ENCODE measurements at places on chromosomes 11 and 22.

GRCh38 chr11:126268361-126268707 lies 361 bp downstream of the SRPRA start:
- H3K4me3 ChIP-seq = peak overlapping the region; percentile 95
- peak; percentile 52 for DNase-seq
- H3K27ac ChIP-seq = peak overlapping the region; percentile 100
- no peaks in the 10 kb centered on the region for H3K27me3 ChIP-seq
- peaks cover 31% of the 10 kb centered on the region for H3K4me1 ChIP-seq

- no peak overlapping the region for H3K27ac ChIP-seq
- no peaks in the 10 kb centered on the region for H3K4me1 ChIP-seq
Observed at GRCh38 chr22:26295563-26296126, 126.4 kb downstream of the SEZ6L start.

DNA sequence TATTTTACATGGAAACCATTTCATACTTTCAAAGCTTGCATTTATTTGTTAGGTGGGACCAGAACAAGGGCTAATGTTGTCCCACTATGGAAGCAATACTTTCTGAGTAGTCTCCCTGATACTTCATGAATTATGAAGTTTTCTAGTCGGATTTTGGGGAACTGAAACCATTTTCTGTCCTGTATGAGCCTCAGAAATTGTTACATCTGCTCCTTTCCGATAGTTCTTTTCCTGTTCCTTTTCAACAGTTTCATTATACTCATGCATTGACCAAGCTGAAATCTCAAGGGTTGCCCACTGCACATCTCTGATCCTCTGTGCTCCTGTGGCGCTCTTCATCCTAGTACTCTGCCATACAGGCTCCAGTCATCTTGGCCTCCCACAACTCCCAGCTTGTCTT lies 31.5 kb upstream of the GLYATL1 start:
- peaks cover 29% of the 10 kb centered on the region for H3K4me1 ChIP-seq
- no peak overlapping the region for H3K27ac ChIP-seq
- peaks cover 14% of the 10 kb centered on the region for H3K27me3 ChIP-seq
- H3K36me3 ChIP-seq = no peaks in the 10 kb centered on the region
- H3K4me3 ChIP-seq = no peak overlapping the region

- H3K27me3 ChIP-seq = no peaks in the 10 kb centered on the region
- no peak overlapping the region for H3K4me3 ChIP-seq
- no peak for DNase-seq
- no peak overlapping the region for H3K27ac ChIP-seq
- H3K4me1 ChIP-seq = no peaks in the 10 kb centered on the region
- H3K36me3 ChIP-seq = no peaks in the 10 kb centered on the region
Observed at GRCh38 chr11:81987829-81988472, 745.7 kb downstream of the FAM181B start.

GRCh38 chr11:64524158-64524527 lies 66.9 kb upstream of the SLC22A12 start:
- H3K4me1 ChIP-seq = peaks cover 6% of the 10 kb centered on the region
- H3K27ac ChIP-seq = no peak overlapping the region
- peaks cover 68% of the 10 kb centered on the region for H3K27me3 ChIP-seq
- no peak overlapping the region for H3K4me3 ChIP-seq

GRCh38 chr11:123406441-123407129 lies 23.5 kb upstream of the GRAMD1B start:
- H3K27me3 ChIP-seq = peaks cover 28% of the 10 kb centered on the region
- DNase-seq = no peak
- no peak overlapping the region for H3K27ac ChIP-seq
- H3K4me1 ChIP-seq = peaks cover 41% of the 10 kb centered on the region
- no peaks in the 10 kb centered on the region for H3K36me3 ChIP-seq

DNA sequence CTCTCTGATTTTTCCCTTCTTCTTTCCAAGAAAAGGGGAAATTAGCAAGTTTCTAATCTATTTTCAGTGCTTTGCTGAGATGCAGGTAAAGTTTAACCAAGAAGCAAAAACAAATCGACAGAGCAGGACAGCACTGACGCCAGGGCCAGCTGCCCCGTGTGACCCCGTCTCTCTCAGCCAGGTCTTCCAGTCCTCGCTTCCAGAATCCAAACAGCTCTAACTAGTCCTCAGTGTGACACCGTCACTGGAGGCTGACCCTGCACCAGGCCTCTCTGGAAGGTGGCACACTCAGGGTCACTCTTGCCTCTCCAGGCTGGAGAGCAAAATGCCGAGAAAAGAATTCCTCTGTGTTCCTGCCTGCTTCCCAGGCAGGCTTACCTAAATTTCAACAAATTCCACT lies 44.8 kb downstream of the SHANK2 start:
- H3K4me3 ChIP-seq = no peak overlapping the region
- H3K27me3 ChIP-seq = peaks cover 12% of the 10 kb centered on the region
- no peak for DNase-seq
- no peaks in the 10 kb centered on the region for H3K36me3 ChIP-seq
- no peak overlapping the region for H3K27ac ChIP-seq

GRCh38 chr11:128210148-128210940 lies 377.0 kb downstream of the ETS1 start:
- peak overlapping the region; percentile 84 for H3K27ac ChIP-seq
- H3K4me1 ChIP-seq = peaks cover 41% of the 10 kb centered on the region
- peak; percentile 34 for DNase-seq
- H3K4me3 ChIP-seq = no peak overlapping the region
- H3K36me3 ChIP-seq = peaks cover 18% of the 10 kb centered on the region

DNA sequence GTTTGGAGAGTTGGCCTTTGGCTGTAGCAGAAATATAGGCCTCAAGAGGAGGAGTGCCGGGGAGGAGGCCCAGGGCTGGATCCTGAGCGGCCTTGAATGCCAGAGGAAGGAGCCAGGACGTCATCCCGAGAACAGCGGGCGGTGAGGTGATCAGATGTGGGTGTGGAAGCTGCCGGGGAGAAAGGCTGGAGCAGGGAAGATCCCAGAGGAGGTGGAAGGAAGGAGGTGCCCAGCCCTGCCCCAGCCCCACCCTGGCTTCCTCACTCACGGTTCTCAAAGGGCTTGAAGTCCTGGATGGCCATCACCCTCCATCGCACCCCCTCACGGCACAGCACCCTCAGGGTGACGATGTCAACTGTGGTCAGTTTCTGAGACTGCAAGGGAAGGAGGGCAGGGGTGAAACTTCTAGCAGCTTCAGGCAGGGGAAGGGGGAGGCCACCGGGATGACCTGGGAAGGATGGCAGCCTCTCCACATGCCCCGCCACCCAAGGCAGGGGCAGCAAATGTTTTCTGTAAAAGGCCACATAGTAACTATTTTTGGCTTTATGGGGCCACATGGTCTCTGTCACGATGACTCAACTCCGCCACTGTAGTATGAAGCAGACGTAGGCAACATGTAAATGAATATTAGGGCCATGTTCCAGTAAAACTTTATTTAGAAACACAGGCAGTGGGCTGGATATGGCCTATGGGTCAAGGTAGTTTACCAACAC lies 10.7 kb downstream of the IL2RB start:
- peaks cover 15% of the 10 kb centered on the region for H3K4me1 ChIP-seq
- no peak for DNase-seq
- H3K27me3 ChIP-seq = peaks cover 31% of the 10 kb centered on the region
- no peak overlapping the region for H3K4me3 ChIP-seq
- no peak overlapping the region for H3K27ac ChIP-seq

GRCh38 chr11:64826578-64827450 lies 16.5 kb upstream of the MEN1 start:
- H3K36me3 ChIP-seq = peaks cover 5% of the 10 kb centered on the region
- H3K4me3 ChIP-seq = no peak overlapping the region
- no peak for DNase-seq
- peaks cover 14% of the 10 kb centered on the region for H3K27me3 ChIP-seq
- H3K27ac ChIP-seq = no peak overlapping the region
- peaks cover 23% of the 10 kb centered on the region for H3K4me1 ChIP-seq

GRCh38 chr11:22800482-22800881 lies 29.1 kb downstream of the SVIP start:
- no peak for DNase-seq
- no peak overlapping the region for H3K27ac ChIP-seq
- peaks cover 4% of the 10 kb centered on the region for H3K27me3 ChIP-seq
- H3K4me1 ChIP-seq = peaks cover 5% of the 10 kb centered on the region

DNA sequence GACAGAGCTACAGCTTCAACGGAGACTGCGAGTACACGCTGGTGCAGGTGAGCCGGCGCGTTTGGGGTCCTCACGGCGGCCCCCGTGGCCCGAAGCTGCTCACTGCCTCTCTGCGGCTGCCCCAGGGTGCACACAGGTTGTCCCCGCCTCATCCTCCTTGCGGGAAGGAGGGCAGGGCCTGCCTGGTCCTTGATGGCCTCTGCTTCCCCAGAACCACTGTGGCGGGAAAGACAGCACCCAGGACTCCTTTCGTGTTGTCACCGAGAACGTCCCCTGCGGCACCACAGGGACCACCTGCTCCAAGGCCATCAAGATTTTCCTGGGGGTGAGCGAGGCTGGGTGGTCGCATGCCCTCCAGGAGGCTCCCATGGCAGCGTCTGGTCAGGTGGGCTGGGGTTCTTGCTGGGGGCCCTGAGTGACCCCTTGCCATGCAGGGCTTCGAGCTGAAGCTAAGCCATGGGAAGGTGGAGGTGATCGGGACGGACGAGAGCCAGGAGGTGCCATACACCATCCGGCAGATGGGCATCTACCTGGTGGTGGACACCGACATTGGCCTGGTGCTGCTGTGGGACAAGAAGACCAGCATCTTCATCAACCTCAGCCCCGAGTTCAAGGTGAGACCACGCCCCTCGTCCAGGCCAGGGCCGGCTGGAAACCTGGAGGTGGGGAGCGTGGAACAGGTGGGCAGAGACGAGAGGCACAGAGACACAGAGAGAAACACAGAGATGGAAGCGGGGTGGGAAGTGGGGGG lies 19.4 kb downstream of the MUC5AC start:
- DNase-seq = no peak
- H3K4me1 ChIP-seq = no peaks in the 10 kb centered on the region
- no peak overlapping the region for H3K27ac ChIP-seq
- no peaks in the 10 kb centered on the region for H3K27me3 ChIP-seq

- H3K4me1 ChIP-seq = peaks cover 47% of the 10 kb centered on the region
- peak overlapping the region; percentile 9 for H3K27ac ChIP-seq
- DNase-seq = no peak
Observed at GRCh38 chr22:45842291-45842991, 134.5 kb downstream of the WNT7B start.

DNA sequence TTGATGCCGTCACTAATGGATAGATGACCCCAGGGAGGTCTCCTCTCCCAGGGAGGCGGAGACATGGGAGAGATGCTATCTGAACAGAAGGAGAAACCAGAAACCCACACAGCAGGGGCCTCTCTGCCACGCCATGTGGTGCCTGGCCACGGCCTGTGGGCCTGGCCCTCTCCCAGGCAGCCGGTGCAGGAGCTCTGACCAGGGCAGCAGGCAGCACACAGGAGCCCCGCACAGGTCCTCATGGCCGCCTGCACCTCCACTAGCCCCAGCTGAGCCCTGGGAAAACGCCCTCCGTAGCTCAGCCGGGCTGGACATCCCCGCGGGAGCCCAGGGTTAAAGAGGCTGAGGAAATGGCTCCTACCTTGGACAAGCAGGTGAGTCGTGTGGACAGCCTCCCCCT lies 19.8 kb downstream of the IGSF9B start:
- H3K4me3 ChIP-seq = no peak overlapping the region
- H3K4me1 ChIP-seq = peaks cover 55% of the 10 kb centered on the region
- H3K27me3 ChIP-seq = peaks cover 8% of the 10 kb centered on the region

GRCh38 chr22:31618057-31618456 lies 44.0 kb downstream of the PISD start:
- peaks cover 32% of the 10 kb centered on the region for H3K4me1 ChIP-seq
- no peak for DNase-seq
- no peaks in the 10 kb centered on the region for H3K27me3 ChIP-seq
- peaks cover 8% of the 10 kb centered on the region for H3K36me3 ChIP-seq
- H3K4me3 ChIP-seq = no peak overlapping the region

DNA sequence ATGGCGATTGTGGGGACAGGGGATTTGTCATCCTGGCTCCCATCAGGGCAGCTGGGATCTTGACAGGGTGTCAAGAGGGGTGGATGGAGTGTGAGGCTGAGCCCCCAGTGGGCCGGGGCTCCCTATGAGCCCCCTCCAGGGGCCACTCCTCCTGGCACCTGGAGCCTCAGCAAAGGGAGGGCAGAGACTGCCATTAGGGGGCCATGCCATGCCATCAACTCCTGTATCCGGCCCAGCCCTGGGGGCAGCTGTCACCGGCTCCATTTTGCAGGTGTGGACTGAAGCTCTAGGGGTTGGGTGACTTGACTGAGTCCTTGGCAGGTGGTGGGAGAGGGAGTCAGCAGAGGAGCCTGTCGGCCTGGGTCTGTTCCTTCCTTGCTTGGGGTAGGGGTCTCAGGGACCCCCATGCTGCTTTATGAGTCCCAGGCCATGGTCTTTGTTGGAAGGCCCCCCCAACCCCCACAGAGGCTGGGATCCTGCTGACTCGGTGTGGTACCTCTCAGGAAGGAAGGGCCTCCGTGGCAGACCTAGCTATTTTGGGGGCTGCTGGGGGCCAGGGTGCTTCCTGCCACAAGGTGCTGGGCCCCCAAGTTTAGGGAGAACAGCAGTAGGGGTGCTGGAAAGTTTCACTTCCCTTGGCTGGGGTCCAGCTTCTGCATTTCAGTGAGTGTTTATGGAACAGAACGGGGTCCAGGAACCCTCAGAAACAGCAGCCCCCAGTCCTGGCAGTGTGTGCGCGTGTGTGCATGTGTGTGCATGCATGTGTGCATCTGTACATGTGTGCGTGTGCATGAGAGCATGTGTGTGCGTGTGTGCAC lies 1.5 kb downstream of the ACY3 start:
- H3K36me3 ChIP-seq = no peaks in the 10 kb centered on the region
- H3K4me3 ChIP-seq = no peak overlapping the region
- peaks cover 21% of the 10 kb centered on the region for H3K4me1 ChIP-seq
- H3K27ac ChIP-seq = no peak overlapping the region
- no peak for DNase-seq
- peaks cover 5% of the 10 kb centered on the region for H3K27me3 ChIP-seq

DNA sequence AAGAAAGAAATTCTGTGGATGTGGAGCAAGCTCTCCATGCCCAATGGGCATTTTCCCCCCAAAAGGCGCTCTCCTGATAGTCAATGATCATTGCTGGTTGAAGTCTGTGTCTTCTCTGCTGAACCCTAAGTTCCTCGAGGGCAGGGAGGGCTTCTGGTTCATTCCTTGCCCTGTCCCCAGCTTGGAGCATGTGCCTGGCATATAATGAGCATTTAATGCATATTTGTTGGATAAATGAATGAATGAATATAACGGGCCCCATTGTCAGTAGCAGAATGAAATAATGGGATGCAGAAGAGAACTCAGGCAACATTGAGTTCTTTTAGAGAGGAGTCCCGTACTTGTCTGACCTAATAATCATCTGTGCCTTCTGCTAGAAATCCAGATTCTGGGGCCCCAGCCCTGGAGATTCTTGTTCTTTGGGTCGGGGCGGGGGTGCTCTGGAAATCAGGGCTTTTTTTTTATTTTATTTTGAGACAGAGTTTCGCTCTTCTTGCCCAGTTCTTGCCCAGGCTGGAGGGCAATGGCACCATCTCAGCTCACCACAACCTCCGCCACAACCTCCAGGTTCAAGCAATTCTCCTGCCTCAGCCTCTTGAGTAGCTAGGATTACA lies 64.4 kb downstream of the CD82 start:
- no peak overlapping the region for H3K27ac ChIP-seq
- H3K36me3 ChIP-seq = no peaks in the 10 kb centered on the region
- H3K27me3 ChIP-seq = peaks cover 23% of the 10 kb centered on the region
- no peak for DNase-seq
